ENCODE measurements at places on chromosomes 7 and 10.

DNA sequence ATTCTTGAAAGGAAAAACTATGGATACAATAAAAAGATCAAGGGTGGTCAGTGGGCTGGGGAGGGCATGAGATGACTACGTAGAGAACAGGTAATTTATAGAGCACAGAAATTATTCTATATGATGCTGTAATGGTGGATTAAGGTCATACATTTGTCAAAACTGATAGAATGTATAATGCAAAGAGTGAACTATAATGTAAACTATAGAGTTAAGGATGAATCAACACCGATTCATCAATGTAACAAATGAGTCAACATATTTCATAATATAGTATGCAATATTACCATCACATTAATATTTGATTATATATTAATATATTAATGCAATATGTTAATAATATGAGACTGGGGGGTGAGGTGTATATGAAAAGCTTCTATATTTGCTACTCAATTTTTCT is 555.6 kb upstream of the POT1 start:
- no peak for DNase-seq

DNA sequence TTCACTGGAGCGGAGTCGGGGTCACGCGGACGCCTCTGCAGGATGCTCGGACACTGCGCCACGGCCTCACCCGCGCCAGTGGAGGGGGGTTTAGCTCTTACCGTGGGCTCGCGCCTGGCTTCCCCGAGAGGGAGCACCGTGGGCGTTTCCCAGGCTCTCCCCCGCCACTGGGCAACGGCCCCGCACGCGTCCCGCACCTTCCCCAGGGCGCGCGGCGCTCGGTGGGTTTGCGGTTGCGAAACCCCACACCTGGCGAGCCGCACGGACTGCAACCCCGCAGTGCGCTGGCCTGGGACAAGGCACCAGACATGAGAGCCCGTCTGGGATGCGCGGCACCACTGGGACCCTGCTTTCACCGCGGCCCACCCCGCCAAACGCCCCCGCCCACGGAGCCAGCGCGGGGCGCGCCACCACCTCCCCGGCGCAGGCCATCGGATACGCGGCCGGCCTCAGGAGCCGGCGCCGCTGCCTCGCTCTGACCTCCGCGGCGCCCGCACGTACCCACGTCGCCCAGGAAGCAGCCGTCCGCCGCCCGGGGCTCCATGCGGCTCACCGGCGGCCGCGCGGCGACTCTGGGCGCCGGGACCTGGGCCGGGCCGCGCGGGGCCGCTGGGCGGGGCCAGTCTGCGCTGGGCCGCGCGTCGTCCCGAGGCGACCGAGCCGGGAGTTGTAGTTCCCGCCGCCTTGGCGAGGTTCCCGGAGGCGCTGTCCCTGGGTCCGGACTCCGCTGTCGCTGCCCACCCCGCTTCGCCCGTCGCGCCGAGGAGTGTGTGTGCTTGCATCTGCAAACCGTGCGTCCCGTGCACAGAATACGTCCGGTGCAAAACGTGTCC is at the start of gene ASB13:
TSS of gene ASB13 (minus strand) at position 588 of the 833 bp plus-strand sequence. CDS start at position 544, 44 bp downstream.
- DNase-seq = peak; percentile 86

GRCh38 chr7:128456255-128456725 is 612 bp downstream of the HILPDA start:
- no peak for DNase-seq

GRCh38 chr7:152869677-152870051 is 110.1 kb downstream of the ACTR3B start:
- no peak for DNase-seq

- no peak for DNase-seq
These were observed 14.9 kb upstream of the CPA5 start for GRCh38 chr7:130329681-130330080.

DNA sequence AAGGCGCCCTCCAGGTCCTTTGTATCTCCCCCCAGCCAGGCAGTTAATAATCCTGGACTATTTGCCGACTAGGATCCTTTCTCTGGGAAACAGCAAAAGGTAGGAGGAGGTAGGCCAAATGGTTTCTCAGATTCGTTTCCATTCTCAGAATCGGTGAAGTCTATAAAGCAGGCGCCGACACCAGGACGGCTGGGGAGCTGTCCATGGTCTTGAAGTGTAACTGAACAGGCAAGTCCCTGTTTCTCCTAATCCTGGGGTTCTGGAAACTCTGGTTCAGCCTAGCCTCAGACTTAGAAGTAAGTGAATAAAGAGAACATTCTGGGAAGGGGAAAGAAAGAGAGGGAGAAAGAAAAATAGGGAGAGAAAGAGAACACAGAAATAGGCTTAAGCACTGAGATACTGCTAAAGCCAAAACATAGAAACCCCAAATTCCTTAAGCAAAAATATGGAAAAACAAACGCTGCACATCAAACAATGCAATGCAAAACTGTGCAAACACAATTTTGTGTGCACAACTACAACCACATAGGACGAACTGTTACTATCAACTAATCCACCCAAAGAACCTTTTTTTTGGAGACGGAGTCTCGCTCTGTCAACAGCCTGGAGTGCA is 11.1 kb upstream of the INA start:
- peak; percentile 88 for DNase-seq

DNA sequence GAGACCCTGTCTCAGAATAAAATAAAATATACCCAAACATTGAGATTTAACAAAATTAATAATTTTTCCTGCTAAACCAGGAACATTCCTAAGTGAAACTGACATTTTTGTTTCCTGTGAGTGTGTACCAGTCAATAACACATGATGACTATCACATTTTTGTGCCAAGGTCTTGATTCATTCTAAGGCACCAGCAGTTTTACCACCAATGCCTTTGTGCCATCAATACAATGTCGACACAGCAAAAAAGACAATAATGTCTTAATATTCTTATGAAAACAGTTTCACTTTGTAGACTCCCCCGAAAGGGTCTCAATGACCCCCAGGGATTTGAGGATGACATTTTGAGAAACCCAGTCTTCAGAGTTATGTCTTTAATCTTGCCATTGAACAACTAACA is 7.2 kb upstream of the CADPS2 start:
- no peak for DNase-seq

GRCh38 chr10:71423901-71424300 is 27.2 kb downstream of the CDH23 start:
- DNase-seq = no peak
